ENCODE measurements at places on chromosomes 11 and 22.

DNA sequence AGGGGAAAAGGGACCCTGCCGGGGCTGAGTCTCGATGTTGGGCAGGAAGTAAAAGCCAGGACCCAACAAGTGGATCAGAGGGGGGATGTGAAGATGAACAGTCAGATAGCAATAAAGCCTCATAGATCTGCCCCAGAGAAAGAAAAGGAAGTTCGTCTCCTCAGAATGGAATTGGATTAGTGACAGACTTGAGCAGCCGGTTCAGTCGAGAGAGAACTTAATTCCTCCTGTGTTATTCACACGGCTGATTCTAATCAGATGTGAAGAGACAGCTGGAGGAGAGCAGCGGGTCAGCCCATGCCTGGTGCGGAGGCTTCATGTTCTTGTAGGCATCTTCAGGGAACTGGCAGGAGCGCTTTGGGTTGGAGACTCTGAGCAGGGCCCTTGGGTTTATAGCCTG lies 29.3 kb upstream of the CABP7 start:
- no peak for DNase-seq

GRCh38 chr22:46843821-46844255 lies 81.4 kb downstream of the TBC1D22A start:
- no peak for DNase-seq

DNA sequence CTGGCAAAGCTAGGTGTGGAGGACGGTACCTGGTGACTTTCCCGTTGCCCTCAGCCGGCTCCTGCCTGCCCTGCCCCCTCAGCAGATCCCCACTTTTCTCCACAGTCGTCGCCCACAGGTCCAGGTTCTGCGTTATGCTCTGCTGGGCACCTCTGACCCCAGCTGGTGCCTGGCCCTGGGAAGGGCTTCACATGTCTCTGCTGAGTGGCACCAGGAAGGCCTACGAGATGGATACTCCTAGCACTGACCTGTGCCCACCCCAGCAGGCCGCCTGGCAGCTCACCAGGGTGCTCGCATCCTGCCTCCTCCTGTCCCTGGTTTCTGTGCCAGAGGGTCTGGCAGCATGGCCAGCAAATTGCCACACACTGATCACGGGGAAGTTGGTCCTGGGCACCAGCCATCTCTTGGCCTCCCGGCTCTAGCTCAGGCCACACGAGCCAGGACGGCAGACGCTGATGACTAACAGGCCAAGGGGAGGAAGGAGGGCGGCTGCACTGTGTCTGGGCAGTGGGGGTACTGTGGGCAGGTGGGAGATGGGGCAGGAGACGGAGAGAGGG lies 13.8 kb downstream of the CARS1 start:
- peak; percentile 92 for DNase-seq

DNA sequence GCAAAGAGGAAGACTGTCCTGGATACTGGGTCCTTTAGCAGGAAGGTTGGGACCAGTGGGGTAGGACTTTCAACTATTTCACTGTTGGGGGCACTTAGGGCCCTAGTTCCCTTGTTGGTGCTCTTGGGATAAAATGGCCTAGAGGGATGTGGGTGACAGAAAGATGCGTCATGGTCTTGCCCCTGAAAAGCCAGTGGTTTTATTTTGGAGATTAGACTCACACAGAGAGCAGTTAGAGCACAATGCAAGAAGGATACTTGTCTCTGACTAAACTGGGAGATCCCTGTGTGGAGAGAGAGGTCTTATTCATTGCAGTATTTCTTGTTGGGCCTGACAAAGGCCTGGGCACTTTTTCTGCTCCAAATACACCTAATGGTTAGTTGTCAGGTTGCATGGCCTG lies 22.6 kb upstream of the MRGPRX2 start:
- no peak for DNase-seq

GRCh38 chr11:69394234-69394868 lies 87.1 kb upstream of the LINC01488 start:
- no peak for DNase-seq

- DNase-seq = no peak
Observed at GRCh38 chr22:41562461-41562860, 1.7 kb downstream of the CSDC2 start.

DNA sequence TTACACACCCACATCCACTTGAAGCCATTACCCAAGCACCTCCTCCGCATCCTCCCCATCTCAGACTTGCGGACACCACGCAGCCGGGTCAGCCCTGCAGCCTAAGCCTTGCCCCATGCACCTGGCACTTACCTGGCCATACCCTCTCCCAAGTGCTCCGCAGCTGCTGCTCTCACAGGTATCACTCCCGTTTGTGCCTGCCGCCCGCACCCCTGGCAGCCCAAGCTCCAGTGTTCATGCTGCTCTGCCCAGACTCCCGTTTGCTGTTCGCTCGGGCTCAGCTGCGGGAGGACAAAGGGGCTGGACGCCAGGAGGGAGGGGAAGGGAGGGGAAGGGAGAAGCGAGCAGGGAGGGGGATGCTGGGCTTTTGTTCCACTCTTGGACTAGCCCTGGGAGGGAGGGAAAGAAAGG lies at the start of gene KLHL35:
TSS of gene KLHL35 (minus strand) at position 293 of the 411 bp plus-strand sequence. CDS start 2,574 bp downstream, outside the sequence.
- DNase-seq = no peak

- no peak for DNase-seq
Observed at GRCh38 chr11:88308576-88308975, 29.0 kb downstream of the CTSC start.

- peak; percentile 89 for DNase-seq
Observed at GRCh38 chr11:5684646-5685362, at the start of gene TRIM5. Gene TRIM5, minus strand, starts transcription at chr11:5685074. Its CDS starts 4,897 bp downstream, at chr11:5680177.

DNA sequence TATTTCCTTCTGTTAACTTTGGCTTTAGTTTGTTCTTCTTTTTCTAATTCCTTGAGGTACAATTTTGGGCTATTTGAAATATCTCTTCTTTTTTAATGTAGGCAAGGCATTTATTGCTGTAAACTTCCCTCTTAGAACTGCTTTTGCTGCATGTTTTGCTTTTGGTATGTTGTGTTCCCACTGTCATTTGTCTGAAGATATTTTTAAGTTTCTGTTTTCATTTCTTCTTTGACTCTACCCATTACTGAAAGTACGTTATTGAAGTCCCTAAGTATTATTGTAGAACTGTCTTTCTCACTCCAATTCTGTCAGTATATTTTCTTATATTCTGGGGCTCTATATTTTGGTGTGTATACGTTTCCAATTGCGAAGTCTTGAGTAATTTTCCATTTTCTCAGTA lies 77.9 kb downstream of the KCNQ1OT1 start:
- no peak for DNase-seq

- no peak for DNase-seq
Observed at GRCh38 chr11:69243496-69244200, 50.3 kb upstream of the MYEOV start.

DNA sequence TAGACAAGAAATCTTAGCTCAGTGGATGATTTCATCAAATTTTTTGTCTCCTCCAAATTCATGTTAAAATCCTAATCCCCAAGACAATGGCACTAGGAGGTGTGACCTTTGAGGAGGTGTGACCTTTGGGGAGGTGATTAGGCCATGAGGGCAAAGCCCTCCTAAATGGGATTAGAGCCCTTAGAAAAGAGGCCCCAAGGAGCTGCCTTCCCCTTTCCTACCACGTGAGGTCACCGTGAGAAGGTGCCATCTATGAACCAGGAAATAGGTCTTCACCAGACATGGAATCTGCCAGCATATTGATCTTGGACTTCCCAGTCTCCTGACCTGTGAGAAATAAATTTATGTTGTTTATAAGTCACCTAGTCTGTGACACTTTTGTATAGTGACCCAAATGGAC lies 138.7 kb downstream of the TRIM29 start:
- DNase-seq = no peak

DNA sequence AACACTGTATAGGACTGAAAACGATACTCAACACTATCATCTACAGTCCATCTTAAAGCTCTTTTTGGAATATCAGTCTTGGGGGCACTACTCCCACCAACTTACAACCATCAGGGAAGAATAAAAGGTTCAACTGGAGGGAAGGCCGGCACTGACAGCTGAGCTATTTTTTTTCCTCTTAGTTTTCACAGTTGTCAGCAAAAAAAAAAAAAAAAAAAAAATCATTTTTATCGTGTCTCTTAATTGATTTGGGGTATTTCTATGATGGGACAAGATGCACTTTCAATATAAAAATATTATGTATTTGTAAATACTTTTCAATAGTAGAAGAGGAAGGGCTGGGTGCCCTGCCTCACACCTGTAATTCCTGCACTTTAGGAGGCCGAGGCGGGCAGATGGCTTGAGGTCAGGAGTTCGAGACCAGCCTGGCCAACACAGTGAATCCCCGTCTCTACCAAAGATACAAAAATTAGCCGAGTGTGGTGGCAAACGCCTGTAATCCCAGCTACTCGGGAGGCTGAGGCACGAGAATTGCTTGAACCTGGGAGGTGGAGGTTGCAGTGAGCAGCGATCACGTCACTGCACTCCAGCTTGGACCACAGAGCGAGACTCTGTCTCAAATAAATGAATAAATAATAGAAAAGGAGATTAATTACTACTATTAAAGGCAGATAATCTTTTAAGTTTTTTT lies 1.5 kb downstream of the KIF18A start:
- no peak for DNase-seq

GRCh38 chr11:74696500-74696899 lies 34.7 kb downstream of the CHRDL2 start:
- no peak for DNase-seq

- peak; percentile 27 for DNase-seq
Observed at GRCh38 chr22:24054356-24054755, 43.3 kb downstream of the CABIN1 start.

- no peak for DNase-seq
Observed at GRCh38 chr11:45657496-45658260, 7.7 kb downstream of the CHST1 start.

DNA sequence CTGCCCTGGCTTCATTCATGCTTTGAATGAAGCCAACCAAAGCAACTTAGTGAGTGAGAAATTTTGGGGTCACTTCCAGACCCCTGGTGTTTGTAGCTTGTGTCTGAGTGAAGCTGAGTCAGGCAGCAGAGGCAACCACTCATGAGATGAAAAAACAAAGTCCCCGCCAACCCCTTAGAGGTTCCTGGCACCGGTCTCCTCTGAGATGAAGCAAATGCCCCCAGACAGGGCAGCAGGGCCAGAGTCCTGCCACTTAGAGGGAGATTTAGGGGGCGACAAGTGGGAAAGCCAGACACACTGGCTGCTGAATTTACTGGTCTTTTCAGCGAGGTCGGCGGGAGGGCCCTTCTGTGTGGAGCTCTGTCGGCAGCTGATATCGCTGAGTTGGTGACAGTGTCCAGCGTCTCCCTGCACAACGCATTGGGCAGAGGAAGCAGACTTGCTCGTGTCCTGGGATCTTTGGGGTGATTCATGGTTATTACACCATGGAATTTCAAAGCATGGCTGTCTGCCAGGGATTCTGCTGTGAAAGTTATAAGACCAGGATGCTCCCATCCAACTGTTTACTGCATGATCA lies 482.6 kb downstream of the MIAT start:
- DNase-seq = peak; percentile 36

DNA sequence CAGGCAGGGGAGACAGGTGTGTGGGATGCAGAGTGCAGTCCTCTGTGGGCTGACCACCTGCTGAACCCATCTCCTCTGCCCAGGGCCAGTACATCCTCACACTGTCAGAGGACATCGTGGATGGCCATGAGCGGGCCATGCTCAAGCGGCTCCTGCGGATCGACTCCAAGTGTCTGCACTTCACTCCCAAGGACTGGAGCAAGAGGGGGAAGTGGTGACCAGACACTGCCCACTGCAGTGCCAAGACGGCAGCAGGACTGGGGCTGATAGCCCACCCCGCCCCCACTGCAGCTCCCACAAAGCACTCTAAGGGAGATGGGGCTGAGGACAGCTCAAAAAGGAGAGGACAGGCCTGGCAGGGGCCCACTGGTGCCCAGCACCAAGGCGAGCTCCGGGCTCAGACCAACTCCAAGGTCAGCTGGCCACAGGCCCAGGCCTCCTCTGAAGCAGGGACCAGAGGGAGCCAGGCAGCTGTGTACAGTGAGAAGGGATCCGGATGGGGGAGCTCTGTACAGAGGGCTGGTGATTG lies 1.6 kb downstream of the RNASEH2C start:
- no peak for DNase-seq

- no peak for DNase-seq
Observed at GRCh38 chr11:15993345-15993744, 363.0 kb downstream of the SOX6 start.

DNA sequence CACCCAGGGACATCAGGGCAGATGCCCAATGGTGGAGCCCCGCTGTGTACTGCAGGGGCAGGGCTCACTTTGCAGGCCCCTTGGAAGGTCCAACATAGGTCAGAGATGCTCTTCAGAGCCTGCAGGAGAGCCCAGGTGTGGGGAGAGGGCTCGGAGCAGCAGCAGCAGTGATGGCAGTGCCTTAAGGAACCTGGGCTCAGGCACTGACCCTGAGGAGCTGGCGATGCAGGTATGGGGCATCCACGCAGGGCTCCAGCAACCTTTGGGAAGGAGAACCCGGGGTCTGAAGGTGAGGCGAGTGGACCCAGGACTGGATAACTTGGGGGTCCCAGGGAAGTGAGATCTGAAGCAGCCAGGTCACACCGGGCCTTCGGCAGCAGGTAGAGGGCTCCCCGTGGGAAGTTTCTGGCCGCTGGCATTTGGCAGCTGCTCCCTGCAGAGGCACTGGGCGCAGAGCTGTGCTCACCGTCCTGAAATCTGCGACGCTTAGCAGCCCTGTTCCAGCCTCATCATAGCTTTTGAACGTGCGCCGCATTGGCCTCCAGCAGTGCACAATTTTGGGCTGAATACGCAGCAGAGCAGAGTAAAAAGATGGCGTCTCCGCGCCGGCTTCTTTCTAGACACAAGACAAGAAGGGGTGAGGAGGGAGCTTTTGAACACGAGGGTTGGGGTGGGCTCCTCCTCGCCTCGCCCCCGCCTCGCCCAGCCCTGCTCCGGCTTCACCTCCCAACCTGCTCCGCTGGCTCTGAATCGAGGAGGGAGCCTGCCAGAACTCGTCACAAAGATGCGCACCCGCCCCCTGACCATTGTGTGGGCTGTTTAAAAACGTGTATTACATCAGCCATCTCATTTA lies 118.8 kb downstream of the MPPED1 start:
- no peak for DNase-seq

- no peak for DNase-seq
Observed at GRCh38 chr22:39486951-39487825, 14.9 kb upstream of the MIEF1 start.

GRCh38 chr11:99154277-99154676 lies 133.5 kb downstream of the CNTN5 start:
- DNase-seq = no peak

DNA sequence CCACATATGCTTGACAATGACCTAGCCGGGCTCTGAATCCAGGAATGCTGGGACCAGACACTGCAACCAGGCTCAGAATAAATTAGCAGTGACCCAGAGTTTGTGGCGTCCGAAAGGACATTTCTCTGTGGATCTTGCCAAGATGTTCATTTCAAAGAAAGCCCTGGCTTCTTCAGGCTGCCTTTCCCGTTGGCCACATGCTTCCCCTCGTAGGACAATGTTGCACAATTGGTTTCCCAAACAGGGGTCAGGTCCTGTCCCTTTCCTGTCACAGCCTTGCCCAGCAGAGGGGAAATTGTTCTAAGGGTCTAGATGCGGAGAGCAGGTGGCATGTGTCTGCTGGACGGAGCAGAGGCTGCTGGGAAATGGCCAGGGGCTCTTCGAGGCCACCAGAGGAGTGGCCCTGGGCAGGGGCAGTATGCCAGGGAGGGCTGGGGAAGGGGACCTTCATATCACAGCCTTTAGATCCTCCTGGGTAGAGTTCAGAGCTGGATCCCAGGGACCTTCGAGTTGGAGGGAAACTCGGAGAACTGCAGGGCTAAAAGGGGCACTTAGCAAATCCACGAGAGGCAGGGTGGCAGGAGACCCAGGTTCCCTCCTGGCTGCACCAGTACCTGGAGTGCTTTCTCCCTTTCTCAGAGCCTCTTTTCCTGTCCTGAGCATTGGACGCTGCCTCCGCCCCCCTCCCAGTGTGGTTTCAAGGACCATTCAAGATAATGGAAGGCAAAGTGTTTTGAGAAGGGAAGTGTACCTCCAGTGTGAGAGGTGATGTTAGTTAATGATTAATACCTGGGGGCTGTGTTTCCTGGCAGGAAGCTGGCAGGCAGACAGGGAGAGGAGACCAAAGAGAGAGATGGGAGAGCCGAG lies 42.3 kb downstream of the C11orf96 start:
- peak; percentile 5 for DNase-seq

All from thyroid gland (tissue), 4 donors.